Cortex of kidney (tissue), 1 donor: ENCODE measurements at places on chromosomes 3 and 15.

GRCh38 chr3:127140501-127141460, 52.1 kb upstream of the PRR23E start:
- no peak for DNase-seq

DNA sequence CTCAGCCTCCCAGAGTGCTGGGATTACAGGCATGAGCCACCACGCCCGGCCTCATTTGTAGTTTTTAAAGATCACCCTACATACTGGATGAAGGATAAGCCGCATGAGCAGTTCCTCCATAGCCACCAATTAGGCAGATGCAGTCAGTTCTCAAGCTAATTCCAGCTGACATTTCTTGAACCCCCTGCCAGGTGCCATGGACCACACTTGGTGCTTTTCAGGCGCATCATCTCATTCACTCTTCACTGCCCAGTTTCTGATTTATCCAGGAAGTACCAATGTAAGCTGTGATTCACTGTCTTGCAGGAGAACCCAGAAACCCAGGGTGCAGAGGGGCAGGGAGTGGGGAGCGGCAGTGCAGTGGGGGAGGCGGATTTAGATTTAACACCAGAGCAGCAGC, 56.5 kb upstream of the RASA2 start:
- DNase-seq: no peak

DNA sequence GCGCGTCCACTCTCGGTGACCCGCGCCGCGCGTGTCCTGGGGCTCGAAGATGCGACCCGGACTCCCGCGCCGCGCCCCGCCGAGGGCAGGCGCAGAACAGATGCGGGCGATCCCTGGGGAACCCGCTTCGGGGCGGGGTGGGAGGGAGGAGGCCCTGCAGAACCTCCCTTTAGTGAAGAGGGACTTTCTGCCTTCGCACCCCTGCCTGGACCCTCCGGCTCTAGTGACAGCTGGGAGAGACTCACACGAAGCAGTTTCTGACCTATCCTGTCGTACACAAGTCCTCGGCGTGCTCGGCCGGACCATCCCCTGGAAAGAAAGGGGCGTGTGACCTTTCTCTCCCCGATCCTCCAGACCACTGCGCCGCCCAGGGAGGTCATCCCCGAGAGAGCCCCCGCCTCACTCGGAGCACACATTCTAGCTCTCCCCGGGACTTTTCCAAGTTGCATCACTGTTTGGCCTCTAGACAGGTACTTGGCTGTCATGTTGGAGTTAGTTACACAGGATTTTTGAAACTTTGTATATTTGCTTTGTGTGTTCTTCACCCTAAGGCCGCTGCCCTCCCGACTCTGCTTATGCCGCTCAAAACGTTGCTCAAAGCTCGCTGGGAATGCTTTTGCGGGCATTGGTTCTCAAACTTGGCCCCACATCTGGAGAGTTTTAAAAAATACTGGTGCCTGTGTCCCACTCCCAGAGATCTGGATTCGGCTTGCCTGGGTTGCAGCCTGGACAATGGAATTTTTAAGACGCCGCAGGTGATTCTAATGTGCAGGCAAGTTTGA, 582 bp downstream of the CGNL1 start:
- DNase-seq: no peak

- no peak for DNase-seq
These were observed 40.6 kb upstream of the ADCY5 start for GRCh38 chr3:123489400-123490004.

- DNase-seq: no peak
These were observed 43.4 kb upstream of the GPD1L start for GRCh38 chr3:32062950-32063582.

DNA sequence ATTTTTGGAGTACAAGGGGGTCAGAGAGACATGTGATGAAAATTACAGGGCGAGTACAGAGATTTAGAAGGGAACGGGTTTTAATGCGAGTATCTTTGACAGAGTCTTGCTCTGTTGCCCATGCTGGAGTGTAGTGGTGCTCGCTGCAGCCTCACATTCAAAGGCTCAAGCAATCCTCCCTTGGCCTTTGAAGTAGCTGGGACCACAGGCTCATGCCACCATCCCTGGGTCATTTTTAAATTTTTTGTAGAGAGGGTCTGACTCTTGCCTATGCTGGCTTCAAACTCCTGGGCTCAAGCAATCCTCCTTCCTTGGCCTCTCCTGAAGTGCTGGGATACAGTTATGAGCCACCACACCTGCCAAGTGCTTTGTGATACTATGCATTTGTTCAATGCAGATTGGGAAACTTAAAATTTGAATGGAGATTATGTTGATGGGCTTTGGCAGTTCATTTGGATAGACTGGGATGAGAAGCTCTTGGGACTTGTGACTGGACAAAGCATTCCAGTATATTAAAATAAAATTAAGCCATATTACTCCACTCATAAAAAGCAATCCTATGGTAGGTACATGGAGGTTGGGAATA, 4.0 kb upstream of the LMLN start:
- DNase-seq: no peak

DNA sequence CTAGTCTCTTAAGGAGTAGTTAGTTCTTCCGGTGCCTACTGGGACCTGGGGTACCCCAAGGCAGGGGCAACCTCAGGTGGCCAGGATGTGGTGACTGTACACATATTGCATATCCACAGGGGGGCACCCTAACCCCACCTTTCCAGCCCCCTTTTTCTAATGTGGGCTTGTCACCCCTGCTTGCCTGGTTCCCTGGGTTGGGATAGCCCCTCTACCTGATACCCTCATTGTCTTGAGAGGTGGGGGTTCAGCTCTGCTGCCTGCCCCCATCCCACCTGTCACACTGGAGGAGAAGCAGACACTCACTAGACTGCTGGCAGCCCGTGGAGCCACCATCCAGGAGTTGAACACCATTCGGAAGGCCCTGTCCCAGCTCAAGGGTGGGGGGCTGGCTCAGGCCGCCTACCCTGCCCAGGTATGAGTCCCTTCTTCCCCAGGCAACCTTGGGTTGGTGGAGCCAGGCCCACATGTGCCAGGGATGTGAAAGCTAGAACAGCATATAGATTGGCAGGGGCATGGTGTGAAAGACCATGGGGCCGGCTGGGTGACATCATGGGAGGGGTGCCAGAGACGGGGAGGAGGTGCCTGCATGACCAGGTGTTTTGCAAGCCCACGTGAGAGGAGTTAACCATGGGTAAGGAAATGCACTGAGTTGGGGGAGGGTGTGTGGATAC, 4.0 kb downstream of the GLYCTK start:
- DNase-seq: no peak

GRCh38 chr3:117611211-117611610, 901.6 kb downstream of the TUSC7 start:
- no peak for DNase-seq

GRCh38 chr15:29360152-29360551, 90.5 kb upstream of the NSMCE3 start:
- no peak for DNase-seq
